Right lobe of liver (tissue), 6 donors: ENCODE measurements at places on chromosomes 5 and 9.

- no peak for DNase-seq
Observed at GRCh38 chr5:58893551-58893950, 310.7 kb downstream of the RAB3C start.

DNA sequence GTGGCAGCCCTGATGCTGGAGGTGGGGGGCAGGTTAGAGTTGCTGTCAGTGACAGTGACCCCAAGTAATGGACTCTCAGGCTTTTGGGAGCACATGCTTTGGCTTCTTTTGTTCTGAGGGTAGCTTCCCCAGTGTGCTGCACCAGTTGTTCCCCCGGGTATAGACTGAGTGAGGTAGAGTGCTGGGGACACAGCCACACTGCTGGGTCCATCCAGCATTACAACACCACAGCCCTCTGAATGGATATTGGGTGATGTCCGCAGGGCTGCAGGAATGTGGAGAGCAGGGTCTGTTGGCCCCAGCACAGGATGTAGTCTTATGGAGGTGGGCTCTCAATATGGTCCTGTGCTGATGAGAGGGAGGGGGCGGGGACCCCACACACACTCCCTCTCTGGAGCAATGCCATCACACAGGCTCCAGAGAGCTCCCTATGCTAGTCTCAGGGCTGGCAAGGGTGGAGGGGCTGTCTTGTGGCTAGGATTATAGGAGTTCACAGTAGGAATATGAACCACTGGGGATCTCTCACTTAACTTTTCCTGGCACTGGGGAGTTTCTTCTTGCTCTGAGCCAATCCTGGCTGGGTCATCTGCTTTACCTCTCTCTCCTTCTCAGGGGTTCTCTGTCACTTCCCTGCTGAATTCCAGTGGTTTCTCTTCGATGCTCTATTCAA is 20.7 kb downstream of the OSMR start:
- no peak for DNase-seq

GRCh38 chr5:163910226-163910625 is 404.8 kb downstream of the MAT2B start:
- no peak for DNase-seq

GRCh38 chr9:137150617-137151457 is 11.9 kb downstream of the GRIN1 start:
- DNase-seq: no peak

GRCh38 chr5:127019928-127020327 is 10.4 kb downstream of the MARCHF3 start:
- DNase-seq: no peak

DNA sequence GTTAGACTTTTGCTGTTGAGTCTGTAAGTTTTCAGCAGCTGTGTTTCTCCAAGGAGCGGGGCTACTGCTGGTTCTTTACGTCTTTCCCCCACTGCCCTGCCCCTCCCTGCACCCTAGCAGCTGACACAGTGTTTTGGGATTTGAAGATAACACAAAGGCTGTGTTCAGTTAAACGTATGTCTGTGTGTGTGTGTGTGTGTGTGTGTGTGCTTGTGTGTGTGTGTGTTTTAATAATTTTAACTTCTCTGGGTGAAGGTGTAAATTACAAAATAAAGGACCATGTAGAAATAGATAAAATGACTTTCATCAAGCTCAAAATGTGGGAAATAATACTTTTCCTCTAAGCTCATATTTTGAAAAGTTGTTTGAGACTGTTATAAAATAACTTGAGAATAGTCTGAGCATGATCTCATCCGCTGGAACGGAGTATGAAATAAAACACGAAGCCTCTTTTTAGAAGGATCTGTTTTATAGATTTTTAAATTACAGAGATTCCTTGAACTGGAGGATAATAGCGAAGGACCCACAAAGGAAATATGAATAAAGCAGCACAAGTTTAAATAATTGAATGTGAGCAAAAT is 10.9 kb downstream of the ABL1 start:
- DNase-seq: no peak
